ENCODE measurements at places on chromosomes 1 and 21. TPM values are rescaled to one million over a fixed set of nuclear protein-coding genes. Genes with fewer than 3 reads are reported as not detected.

FCGR3A gene
- 0.23 TPM for total RNA-seq

NBPF4 gene
- not detected for total RNA-seq

DNA sequence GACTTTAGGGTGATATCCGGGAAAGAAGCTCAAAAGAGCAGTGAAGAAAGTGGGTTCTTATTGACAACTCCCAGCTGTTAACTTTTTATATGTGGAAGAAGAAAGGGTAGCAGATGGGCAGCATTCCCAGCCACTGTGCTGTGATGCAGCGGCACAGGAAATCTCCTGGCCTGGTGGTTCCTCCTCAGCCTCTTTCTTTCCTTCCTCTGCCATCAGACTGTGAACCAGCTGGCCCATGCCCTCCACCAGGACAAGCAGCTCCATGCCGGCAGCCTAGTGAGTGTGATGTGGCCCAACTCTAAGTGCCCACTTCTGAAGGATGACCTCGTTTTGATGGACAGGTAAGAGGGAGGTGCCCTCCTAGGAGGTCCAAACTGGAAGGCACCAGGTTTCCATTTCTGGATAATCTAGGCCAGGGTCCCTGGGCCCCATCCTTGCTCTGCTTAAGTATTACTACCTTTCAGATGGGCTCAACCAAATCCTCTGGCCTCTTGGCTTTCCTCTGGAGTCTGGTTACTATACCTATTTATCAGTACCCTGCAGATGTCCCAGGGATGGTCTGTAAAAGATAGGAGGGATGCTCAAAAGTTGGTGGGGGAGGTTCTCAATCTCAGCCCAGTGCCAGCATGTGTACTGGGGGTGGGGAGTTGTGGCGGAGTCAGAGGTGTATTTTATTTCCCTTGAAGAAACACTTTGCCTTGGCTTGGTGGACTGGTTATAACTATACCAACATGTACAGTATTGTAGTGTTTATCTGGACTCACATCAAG, 17.0 kb downstream of the MFN2 start:
- no peak for DNase-seq

DNA sequence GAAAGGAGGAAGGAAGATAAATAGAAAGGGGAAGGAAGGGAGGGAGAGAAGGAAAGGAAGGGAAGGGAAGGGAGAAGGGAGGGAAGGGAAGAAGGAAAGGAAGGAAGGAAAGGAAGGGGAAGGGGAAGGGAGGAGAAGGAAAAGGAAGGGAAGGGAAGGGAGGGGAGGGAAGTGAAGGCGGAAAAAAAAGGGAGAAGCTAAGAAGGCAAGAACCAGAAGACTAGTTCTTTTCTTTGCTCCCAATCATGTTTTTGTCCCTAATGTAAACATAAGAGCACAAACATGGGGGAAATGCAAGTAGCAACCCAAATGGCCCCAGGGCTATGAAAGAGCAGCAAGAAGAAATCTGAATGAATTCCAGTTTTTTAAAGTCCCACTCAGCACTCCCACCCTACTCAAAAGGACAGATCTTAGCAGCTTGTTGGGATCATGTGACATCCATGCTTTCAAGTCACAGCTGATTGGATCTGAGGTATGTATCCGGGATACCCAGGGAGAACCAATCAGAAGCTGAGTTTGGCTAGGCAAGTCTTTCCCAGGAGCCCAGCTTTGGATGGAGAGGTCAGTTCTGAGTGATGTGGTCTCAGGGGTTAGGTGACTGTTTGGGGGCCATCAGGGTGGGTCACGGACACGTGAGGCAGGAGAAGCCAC, 24.2 kb upstream of the FHAD1 start:
- no peak for DNase-seq

DNA sequence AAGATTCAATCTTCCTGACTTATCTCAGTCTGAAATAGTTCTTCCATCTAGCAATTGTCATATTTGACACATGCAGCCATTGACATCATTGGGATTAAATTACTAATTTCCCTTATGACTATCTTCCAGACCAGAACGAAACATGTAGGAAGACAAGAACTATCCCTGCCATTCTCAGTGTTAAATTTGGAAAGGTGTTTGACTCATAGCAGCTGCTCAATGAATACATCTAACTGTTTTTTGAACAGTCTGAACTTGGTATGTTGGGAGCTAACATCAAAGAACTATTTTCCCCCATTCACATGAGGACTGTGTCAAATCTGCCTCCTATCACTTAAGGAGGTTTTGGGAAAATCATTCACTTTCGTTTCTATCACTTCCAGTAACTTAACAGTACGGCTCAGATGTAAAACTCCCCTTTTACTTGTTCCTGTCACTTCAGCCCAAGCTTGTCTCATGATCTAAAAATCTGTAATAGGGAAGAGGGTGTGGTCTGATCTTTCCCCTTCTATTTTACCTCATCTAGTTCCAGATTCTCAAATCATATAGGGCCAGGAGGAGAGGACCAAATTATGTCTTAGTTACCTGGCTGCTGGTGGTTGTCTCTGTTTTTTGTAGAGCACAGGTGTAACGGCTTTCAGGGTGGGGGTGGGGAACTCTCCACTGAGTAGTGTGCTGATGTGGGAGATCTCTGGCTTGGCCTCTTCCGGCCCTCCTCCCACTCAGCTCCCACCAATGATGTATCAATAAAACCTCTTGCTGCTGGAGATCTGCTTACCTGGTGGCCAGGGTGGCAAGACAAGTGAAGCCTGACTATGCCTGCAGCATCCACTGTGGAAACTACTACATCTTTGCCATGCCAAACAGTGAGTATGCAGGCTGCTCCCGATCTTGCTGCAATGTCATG, 26.2 kb upstream of the SLAMF1 start:
- DNase-seq: no peak

Measured in esophagus squamous epithelium (tissue), 5 donors.